ENCODE measurements at places on chromosomes 1 and 21.

GRCh38 chr1:195328102-195328501, 1280.1 kb downstream of the KCNT2 start:
- no peak for DNase-seq

DNA sequence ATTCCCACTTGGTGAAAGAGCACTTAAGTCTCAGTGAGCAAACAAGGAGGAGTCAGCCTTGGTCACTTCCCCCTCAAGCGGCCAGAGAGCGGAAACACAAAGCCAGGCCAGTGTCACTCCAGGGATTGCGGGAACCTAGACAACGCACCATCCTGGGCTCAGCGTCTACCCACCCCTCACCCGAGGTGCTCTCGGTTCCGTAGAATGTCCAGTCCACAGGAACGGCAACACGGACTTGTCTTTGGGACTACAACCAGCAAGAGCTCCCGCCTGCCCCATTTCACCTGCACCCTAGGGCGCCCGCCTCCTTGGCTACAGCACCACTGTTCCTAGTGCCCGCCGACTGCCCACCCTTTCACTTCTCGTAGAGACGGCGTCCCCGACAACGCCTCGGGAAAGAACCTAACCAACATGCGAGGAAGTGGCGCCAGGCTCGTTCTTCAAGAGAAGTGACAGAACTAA, 509 bp downstream of the GDAP2 start:
- peak; percentile 18 for DNase-seq

- DNase-seq = peak; percentile 28
Observed at GRCh38 chr1:182718311-182718710, 33.9 kb upstream of the RGS8 start.

DNA sequence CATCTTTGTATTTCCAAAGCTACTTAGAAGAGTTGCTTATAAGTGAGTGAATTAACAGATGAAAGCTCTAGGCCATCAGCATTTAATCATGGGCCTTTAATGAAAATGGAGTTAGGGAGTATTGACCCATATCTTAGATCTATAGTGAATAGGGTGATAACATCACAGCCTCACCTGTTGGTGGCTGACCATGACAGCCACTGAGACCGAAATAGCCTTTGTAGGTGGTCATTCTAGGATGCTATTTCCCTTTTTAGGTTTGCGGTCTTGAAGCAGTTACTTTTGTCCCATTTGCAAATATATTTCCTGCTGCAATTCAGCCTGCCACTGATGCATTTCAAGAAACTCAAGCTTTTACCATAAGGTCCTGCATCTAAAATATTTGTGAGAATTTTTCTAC, 410.1 kb upstream of the LYPLAL1 start:
- DNase-seq = no peak

DNA sequence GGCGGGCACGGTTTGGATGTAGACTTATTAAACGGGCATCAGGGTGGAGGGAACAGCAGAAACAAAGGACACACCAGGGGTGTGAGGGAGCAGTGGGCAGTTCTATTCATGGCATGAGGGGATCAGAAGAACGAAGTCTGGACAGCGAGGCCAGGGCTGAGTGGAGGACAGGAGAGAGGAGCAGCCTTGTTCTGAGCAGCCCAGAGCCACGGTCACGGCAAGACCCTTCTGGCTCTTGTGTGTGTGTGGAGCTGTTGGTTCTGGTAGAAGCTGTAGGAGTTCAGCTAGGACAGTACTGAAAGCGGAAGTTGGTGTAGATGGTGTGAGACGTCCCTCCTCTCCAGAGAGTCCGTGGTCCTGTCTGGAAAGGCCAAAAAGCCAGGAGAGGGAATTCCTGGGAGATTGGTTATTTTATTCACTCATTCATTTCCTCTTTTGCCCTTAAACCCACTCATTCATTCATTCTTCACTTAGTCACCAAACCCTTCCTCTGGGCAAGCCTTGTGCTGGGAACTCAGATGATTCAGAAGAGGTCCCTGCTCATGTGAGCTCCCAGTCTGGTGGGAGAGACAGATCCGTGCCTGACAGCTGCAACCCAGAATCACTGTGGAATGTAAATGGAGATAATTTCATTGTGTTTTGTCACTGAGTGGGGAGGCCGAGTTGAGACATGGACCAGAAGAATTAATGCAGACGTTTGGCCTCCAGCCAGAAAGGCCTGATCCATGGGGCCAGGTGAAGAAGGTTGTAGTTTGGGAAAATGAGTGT, 4.1 kb upstream of the ACOT11 start:
- DNase-seq = no peak

DNA sequence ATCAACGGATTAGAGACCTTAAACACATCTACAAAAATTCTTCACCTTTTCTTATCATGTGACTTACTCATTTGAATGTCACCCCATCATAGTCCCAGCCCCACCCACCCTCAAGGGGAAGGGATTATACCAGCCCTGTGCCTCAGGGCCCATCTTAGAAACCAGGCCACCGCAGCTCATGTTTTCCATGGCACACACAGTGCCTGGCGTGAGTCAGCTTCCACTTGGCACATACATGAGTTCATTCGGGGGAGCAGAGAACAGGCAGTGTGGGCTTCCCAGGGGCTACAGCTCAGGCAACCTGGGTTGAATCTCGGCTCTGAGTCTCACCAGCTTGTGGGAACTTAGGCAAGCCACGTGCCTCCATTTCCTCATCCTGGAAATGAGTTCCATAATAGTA, 310.6 kb downstream of the NPHP4 start:
- DNase-seq = no peak

- no peak for DNase-seq
Observed at GRCh38 chr1:95509989-95510388, 276.0 kb downstream of the RWDD3 start.

GRCh38 chr1:230136453-230137336, 69.7 kb downstream of the GALNT2 start:
- DNase-seq = no peak

DNA sequence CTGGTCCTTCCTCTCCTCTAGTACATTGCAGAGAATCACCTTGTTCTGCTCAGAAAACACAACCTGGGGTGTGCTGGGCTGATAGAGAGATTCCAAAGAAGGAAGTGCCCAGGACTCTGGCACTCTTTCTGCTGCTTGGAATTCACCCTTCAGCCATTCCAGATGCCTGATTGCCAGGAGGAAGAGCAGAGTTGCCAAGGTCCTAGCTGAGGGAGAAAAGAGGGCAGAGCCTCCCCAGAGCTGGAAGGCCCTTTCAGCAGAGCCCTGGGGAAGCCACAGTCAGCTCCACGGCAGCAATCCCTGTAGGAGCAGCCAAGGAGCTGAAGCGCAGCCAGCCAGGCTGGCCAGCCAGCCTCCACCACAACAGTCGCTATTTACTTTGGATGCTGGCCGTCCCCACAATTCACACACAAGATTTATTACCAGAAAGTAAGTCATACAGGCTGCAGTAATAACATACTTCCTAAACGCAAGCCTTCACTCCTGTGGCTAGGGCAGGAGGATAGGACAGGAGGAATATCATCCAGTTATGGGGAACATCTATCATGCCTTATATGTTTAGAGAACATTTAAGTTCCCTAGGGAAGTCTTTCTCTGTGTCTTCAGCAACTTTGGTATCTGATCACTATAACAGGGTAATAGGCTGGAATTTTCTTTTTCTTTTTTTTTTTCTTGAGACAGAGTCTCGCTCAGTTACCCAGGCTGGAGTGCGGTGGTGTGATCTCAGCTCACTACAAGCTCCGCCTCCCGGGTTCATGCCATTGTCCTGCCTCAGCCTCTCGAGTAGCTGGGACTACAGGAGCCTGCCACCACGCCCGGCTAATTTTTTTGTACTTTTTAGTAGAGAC, 36.6 kb upstream of the SLC44A3 start:
- no peak for DNase-seq

- no peak for DNase-seq
Observed at GRCh38 chr1:41537788-41538351, 53.4 kb upstream of the EDN2 start.

GRCh38 chr1:171480035-171480434, 5.3 kb upstream of the PRRC2C start:
- DNase-seq = no peak

DNA sequence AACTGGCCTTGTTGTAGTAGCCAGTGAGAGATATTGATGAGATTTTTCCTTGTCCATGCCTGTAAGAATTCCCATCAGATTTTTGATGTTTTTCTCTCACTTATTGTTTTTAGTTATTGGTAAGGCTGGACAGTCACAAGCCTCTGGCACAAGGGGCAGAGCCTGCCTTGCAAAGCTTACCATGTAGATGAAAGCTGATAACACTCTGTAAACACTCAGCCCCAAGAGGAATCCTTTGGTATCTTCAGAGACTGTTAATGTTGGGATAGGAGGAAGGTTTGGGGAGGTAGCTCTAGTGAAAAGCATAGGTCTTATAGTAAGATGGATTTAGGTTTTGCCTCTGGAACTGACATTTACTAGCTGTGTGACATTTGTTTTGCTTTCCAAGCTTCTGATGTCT, 37.7 kb downstream of the MARK1 start:
- peak; percentile 31 for DNase-seq

- DNase-seq = no peak
Observed at GRCh38 chr1:114299331-114299975, 145.8 kb upstream of the SYT6 start.

GRCh38 chr1:239456788-239457187, 70.4 kb downstream of the CHRM3 start:
- DNase-seq = no peak

- DNase-seq = no peak
Observed at GRCh38 chr1:8257621-8258020, 60.3 kb upstream of the SLC45A1 start.

GRCh38 chr1:182120411-182121258, 59.1 kb upstream of the ZNF648 start:
- DNase-seq = peak; percentile 83

DNA sequence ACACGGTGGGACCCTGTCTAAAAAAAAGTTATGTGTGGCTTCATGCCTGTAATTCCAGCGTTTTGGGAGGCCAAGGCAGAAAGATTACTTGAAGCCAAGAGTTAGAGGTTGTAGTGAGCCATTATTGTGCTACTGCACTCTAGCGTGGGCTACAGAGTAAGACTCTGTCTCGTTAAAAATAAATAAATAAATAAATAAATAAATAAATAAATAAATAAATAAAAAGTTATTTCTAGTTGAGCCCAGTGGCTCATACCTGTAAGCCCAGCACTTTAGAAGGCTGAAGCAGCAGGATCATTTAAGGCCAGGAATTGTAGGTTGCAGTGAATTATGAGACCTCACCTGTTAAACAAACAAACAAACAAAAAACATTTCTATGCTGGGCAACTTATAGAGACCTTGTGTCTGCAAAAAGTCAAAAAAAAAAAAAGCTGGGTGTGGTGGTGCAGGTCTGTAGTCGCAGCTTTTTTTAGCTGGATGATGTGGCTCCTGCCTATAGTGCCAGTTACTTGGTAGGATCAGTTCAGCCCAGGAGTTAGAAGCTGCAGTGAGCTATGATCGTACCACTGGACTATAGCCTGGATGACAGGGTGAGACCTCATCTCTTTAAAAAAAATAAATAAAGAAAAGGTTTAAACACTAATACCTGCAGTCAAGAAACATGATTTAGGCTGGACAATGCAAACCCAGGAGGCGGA, 25.6 kb downstream of the GON4L start:
- DNase-seq = no peak

- no peak for DNase-seq
Observed at GRCh38 chr21:23003951-23004350, 2005.7 kb downstream of the NCAM2 start.

DNA sequence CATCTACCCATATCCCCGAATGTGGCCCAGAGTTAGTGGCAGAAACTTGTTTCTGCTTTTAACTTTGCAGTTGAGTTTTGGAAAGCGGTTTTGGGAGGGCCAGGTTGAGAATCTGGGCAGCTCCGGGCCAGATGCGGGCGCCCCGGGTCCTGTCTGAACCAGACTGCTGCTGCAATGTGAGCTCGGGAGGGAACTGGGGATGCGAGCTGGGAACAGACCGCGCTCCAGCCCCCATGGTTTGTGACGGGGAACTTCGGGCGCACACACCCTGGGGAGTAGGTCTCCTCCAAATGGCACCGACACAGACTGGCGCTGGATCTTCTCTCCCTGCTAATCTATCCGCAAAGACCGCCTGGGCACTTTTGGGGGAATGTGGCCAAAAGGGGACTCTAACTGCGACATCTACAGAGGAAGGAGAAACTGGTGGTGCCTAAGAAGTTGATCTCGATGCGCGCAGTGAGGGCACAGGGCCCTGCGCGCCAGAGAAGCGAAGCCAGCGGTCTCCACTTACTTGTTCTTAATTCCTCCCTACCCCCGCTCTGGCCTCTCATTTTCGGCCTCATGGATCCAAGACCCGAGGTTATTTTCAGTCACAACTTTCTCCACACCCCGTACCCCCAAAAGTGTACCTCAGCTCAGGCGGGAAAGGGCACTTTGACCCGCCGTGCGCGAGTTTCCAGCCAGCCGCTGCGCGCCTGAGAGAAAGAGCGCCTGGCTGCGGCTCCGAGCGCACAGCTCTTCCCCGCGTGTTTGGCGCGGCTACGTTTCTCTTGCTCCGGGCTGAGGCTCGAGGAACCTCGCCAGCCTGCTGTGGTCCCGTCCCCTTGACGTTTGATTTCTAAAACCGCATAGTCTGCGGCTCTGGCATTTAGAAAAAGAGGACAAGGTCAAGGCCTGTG, 411.0 kb upstream of the ESRRG start:
- no peak for DNase-seq

GRCh38 chr1:24906760-24907490, 23.2 kb downstream of the RUNX3 start:
- no peak for DNase-seq

GRCh38 chr1:152049291-152050083, 12.7 kb upstream of the S100A11 start:
- no peak for DNase-seq

DNA sequence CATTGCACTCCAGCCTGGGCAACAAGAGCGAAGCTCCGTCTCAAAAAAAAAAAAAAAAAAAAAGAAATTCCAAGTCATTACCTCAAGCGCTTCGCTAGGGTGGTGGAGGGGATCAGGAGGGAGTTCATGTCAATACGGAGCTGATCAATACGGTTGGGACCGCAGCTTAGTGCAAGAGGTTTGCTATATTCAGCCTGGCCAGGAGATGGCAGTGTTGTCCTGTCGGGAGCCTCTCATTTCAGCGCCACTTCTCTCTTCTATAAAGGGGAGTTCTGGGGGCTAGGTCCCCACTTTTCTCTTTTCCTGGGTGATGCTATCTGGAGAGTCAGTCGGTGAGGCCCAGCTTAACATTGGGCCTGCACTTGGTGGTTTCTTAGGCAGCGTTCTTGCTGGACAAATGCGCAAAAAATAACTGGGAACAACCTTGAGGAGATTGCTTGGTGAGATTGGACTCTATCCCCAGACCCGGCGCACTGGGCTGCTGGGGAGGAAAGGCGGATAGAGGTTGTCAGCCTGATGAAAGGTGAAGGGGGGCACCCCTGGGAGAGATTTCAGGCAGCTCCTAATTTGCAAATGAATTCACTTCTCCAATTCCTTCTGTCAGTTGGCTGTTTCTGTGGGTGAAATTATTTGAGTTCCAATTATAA, 40.4 kb downstream of the KIAA0040 start:
- peak; percentile 69 for DNase-seq

GRCh38 chr1:54996359-54996868, 2.3 kb upstream of the BSND start:
- DNase-seq = peak; percentile 89

DNA sequence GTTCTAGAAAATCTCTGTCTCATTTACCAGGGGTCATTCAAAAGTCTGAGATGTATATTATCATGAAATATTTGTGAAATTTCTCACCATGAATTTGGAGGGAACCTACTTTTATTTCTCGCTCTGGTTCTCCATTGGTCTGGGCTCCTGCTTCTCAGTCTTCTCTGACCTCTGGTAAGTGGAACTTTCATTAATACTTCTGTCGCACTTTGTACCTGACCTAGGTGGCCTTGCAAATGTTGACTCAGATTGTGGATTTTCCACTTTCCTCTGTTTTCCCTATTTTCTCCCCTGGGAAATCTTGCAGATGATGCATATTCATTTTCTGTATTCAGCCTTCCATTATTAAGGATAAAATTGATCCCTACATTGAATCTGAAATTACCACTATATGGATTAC, 53.2 kb downstream of the LRIG2 start:
- DNase-seq = no peak

All from NCI-H526 (cell line).